Esophagus muscularis mucosa (tissue), 4 donors: ENCODE measurements at places on chromosomes 2 and 18. TPM values are rescaled to one million over a fixed set of nuclear protein-coding genes. Genes with fewer than 3 reads are reported as not detected.

GRCh38 chr2:182870227-182870626 is 3.8 kb upstream of the FRZB start:
- no peak for DNase-seq

DNA sequence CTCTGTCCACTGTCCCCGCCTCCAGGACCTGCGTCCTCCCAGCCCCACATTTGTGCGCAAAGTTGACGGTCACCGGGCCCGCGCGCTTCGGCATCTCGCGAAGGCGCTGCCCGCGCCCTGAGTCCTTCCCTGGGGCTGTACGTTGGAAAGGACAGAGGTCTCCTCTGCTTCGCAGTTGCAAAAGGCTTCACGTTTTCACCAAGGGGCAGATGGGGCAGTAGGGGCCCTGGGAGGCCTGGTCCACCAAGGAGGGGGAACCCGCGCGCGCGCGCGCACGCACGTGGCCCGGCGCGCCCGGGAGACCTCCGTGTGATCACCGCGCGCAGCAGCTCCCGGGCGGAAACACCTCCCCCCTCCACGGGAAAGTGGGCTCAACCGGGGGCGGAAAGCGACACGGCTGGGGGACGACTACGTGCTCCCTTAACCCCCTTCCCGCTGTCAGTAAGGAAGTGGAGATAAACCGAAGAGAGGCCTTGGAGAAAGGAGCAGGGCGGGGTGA is 21.9 kb downstream of the TEX44 start:
- no peak for DNase-seq

GRCh38 chr18:7000484-7001096 is 117.0 kb downstream of the LAMA1 start:
- DNase-seq: no peak

- DNase-seq: no peak
These were observed 690.0 kb downstream of the ARHGAP15 start for GRCh38 chr2:143819190-143819735.

The CGREF1 gene
- total RNA-seq: 1.4 TPM
